Lung microvascular endothelial cell (primary cell): ENCODE measurements at places on chromosomes 16 and 17.

DNA sequence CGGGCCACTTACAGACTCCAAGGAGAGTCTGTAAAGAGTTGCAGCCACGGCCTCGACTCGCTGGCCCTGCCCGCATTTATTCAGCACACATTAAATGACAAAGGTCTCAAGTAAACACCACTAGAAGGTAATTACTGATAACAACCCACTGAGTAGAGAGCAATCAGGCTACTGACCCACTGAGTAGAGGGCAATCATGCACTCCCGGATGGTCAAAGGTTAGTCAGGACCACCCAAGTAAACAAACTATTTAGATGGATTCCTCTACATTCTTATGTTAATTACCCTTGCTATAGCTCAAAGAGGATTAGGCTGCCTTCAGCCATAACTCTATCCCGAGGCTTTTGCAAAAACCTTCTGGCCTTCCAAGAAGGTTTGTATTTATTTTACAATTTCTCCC lies 30.7 kb upstream of the ZNF267 start:
- DNase-seq: no peak

DNA sequence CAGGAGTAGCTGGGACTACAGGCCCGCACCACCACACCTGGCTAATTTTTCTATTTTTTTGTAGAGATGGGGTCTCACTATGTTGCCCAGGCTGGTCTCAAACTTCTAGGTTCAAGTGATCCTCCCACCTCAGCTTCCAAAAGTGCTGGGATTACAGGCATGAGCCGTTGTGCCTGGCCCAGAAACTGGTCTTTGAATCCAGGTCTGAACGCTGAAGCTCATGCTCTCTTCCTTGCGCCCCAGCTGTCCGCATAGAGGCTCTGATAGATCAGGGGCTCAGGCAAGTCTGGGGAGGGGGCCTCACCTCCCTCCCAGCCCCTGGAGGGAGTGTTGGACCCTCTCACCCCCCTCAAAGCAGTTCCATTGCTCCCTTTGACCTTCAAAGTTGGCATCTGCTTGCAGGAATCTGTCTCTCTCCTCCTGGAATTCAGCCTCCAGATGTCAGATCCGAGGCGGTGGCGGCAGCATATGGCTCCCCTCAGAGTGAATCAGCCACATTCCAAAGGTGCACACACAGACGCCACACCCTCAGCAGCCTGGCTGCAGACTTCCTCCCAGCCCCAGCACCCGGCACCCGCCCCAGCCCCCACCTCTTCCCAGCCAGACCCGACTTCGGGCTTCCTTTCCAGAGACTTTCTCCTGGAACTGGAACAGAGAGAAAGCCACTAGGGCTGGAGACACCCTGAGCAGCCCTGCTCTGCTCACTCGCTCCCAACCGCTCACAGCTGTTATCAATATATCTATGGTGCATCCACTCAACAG lies 16.9 kb upstream of the GLIS2 start:
- DNase-seq: peak; percentile 82

GRCh38 chr16:5477251-5477650 lies 379.7 kb upstream of the EEF2KMT start:
- DNase-seq: no peak

GRCh38 chr17:40447806-40448205 lies 4.6 kb downstream of the IGFBP4 start:
- DNase-seq: no peak

GRCh38 chr16:22945361-22945760 lies 131.4 kb downstream of the HS3ST2 start:
- no peak for DNase-seq

DNA sequence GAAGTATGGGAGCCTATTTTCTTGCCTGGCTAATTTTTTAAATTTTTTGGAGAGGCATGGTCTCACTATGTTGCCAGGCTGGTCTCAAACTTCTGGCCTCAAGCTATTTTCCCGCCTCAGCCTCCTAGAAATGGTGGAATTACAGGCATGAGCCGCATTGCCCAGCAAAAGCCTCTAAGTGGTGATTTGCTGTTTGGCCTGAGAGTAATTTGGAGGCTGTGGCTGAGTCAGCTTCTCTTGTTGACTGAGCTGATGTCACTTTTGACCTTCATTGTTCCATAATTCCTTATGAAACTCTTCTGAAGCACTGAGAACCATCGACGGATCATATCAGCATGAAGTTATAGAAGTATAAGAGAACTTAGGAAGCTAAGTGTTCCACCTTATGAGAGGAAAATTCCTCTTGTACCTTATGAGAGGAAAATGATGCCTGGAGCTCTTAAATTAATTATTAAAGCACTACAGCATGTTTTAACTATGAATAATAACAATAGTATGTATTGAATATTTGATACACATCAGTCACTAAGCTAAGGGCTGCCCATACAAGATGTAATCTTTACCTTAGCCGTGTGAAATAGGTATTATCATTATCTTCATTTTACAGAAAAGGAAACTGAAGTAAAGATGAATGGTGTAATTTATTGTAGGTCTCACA lies 220.8 kb upstream of the MON1B start:
- DNase-seq: no peak

GRCh38 chr17:60647705-60648104 lies 29.9 kb upstream of the BCAS3 start:
- DNase-seq: no peak

GRCh38 chr16:68228652-68229051 lies 7.3 kb downstream of the ESRP2 start:
- no peak for DNase-seq

DNA sequence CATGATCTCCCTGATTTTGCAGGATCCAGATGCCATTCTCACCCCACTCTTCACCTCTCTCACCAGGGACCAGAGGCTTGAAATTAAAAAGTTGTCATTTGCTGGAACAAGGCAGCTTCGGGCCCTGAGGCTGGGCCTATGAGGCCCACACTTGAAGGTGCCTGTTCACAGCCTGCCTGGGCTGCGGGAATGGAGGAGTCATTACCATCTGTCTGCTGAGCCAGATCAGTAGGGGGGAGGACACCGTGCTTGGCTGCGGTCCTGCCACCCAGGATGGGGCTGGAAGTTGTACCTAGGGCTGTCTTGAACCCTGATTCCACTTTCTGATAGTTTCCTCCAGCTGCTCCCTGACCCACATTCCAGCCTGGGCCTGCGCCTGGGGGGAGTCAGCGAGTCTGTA lies 208.3 kb upstream of the N4BP1 start:
- DNase-seq: no peak

- no peak for DNase-seq
Observed at GRCh38 chr16:28989363-28989762, 4.5 kb downstream of the LAT start.
